ENCODE measurements at places on chromosomes 7 and 10. TPM values are rescaled to one million over a fixed set of nuclear protein-coding genes. Genes with fewer than 3 reads are reported as not detected.

Gene ZNF239
- total RNA-seq: 12.7 TPM

Gene ETV1
- 21.1 TPM for total RNA-seq

Gene GRID1
- not detected for total RNA-seq

Gene PTEN
- total RNA-seq: 38.9 TPM

Gene KCNIP2
- total RNA-seq: not detected

Gene MSMB
- total RNA-seq: not detected

Gene LGI1
- total RNA-seq: not detected

Gene RFC2
- total RNA-seq: 37.8 TPM

Gene ADIRF
- 2.3 TPM for total RNA-seq

Gene SPAM1
- total RNA-seq: not detected

Gene NKX2-3
- not detected for total RNA-seq

Gene MMP21
- not detected for total RNA-seq

Gene FANK1
- 1.9 TPM for total RNA-seq

Gene RAB18
- total RNA-seq: 53.0 TPM

Gene IL15RA
- 1.4 TPM for total RNA-seq

Gene VWDE
- total RNA-seq: 0.18 TPM

Gene CALHM2
- 2.2 TPM for total RNA-seq

DNA sequence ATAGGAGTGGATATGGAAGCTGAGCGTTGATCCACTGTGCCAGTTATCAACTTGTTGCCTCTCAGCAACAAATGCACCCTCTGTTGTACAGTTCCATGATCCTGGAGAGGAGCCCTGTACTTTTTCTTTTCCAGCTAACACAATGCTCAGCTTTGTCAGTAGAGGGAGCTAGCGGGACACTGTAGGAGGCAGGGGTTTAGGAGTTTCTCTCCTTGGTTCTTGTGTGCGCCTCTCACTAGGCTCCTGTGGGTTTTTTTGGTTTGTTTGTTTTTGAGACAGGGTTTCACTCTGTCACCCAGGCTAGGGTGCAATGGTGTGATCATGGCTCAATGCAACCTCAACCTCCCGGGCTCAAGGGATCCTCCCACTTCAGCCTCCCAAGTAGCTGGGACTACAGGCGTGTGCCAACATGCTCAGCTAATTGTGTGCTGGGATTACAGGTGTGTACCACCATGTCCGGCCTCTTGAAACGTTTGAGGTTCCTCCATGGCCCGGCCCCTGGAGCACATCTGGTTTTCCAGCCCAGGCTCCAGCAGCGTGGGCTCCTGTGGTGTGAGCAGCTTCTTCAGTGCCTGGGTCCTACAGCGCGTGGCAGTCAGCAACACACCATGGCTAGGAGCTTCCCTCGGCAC is 12.0 kb upstream of the MARVELD1 start:
- DNase-seq: peak; percentile 77

- no peak for DNase-seq
Observed at GRCh38 chr10:104284846-104285245, 15.9 kb downstream of the GSTO2 start.

GRCh38 chr7:66877577-66878300 is 43.3 kb upstream of the TMEM248 start:
- DNase-seq: peak; percentile 36

DNA sequence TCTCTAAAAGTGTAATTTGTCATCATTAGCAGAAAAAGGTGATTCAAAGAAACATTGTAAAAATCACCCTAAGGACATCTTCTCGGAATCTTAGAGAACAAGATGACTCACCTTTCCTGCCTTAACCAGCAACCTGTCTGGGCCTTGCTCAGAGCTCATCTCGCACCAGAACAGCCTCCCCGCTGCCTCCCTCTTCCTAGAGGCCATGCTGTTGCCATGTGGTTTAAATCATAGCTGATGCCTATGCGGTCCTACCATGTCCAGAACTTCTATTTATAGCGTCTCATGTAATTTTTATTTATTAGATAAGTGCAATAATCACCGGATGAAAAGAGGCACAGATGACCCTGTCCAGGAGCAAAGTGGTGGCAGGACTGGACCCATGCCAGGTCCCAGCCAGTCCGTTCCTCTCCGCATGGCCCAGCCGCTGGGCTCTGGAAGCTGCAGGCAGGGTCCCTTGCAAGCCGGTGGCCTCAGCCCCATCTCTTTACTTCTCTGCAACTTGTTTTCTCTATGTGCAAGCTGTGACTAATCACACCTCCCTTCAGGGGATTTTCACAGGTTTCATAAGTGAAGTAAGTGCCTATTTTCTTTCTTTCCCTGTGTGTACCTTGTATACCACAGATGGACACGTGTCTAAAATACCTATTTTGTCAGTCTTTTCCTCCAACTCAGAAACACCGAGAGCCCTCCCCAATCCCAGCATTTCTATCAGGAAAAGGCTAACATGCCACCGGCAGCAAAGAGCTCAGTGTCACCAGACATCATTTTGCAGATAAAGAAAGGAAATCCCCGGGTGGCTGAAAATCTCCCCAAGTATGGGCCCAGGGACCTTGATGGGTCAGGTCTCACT is 27.1 kb downstream of the KLF6 start:
- DNase-seq: no peak

- no peak for DNase-seq
Observed at GRCh38 chr10:612696-613095, 76.8 kb downstream of the DIP2C start.

- peak; percentile 68 for DNase-seq
Observed at GRCh38 chr7:23467806-23468525, 2.3 kb downstream of the IGF2BP3 start.

GRCh38 chr7:150383710-150384397 is 4.7 kb downstream of the ZNF775 start:
- DNase-seq: no peak

- DNase-seq: no peak
Observed at GRCh38 chr7:96838481-96838880, 128.8 kb upstream of the SEM1 start.

DNA sequence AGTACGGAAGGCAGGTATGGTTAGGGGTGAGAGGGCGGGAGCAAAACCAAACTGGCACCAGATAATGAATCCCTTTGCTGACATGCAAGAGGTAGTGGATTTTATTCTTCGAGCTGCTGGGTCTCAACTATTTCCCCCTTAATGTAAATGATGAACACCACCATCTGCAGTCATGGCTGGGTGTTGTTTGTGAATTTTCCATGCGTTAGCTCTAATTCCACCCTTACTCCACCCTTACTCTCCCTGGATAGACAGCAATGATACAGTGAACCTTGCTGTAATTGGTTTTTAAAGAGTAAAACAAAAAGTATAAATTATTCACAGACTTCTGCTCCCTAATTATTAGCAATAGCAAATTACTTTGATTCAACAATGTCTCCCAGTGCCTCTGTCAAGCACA is 74.5 kb upstream of the PDE1C start:
- DNase-seq: no peak

GRCh38 chr7:94763268-94763667 is 107.3 kb upstream of the SGCE start:
- no peak for DNase-seq

- DNase-seq: peak; percentile 93
Observed at GRCh38 chr10:51832652-51833383, 133.4 kb upstream of the CSTF2T start.

- DNase-seq: no peak
Observed at GRCh38 chr7:67423065-67423464, 426.4 kb downstream of the TYW1 start.

DNA sequence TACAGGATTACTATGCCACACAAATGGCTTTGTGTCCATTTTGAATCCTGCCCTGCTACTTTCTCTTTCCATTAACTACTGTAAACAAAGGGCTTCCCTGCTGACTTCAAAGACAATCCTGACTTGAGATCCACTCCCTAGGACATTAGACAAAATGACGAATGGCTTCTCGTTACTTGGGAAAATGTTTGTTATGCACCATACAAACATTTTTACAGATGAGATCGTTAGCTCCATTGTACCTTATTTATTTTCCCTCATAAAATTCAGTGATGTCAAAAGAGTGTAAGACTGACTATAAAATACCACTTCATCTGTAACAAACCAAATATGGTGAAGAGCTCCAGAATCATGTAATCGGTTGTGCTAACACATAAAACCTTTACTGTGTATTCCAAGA is 121.8 kb downstream of the CD36 start:
- DNase-seq: no peak

GRCh38 chr7:54419209-54419608 is 123.0 kb upstream of the VSTM2A start:
- DNase-seq: no peak

- no peak for DNase-seq
Observed at GRCh38 chr10:26843736-26844135, 17.0 kb downstream of the ABI1 start.

DNA sequence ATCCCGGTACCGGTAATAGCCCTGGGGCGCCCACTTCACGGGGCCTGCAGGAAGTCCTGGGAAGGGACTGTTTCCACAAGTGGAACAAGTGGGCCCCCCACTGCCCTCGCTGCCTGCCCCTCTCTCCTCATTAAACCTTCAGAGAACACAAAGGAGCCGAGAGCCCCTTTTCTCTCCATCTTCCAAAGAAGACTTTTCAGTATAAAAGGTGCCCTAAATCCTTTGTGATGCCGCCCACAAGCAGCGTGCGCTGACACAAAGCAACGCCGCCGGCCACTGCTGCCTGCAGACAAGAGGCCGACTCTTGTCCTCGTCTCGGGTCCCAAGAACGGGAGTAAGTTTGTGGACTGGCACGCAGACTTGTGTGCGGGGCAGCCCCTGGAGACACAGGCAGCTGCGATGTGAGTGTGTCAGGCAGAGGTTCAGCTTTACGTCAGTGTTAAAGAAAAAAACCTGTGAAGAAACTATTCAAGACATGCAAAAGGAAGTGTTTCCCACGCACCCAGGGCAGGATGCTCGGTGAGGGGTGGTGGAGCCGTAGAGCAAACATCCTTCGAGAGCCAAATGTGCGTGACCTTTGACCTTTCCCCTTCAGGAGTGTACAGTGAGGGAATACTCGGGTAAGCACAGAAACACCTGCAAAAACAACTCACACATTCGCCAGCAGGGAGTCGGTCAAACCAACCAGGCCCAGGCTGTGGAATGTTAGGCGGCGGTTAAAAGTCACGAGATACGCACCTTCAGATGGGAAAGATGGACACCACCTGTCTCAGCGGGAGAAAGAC is 118.2 kb downstream of the VIPR2 start:
- no peak for DNase-seq

- DNase-seq: no peak
Observed at GRCh38 chr10:84254552-84255478, 10.0 kb downstream of the RGR start.

DNA sequence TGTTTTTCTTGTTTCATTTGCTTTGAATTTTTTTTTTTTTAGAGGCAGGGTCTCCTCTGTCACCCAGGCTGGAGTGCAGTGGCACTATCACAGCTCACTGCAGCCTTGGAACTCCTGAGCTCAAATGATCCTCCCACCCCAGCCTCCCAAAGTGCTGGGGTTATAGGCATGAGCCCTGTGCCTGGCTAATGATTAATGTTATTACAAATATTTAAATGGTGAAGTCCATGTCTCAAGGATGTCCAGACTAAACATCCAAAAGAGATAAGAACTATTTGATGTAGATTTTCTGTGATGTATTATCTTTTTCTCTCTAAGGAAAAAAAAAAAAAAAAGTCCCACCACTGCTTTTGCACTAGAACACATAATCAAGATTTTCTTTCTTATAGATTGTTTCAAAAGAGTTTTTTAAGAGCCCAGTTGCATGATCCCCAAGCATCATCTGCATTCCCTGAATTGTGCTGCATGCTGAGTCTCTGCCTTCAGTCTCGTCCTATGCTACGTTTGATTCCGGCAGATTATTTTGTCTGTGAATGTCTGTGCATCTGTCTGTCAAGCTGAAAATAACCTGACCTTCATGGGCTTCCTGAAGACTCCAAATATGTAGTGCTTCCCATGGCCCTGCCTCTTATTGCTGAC is 33.4 kb downstream of the MACROH2A2 start:
- no peak for DNase-seq

DNA sequence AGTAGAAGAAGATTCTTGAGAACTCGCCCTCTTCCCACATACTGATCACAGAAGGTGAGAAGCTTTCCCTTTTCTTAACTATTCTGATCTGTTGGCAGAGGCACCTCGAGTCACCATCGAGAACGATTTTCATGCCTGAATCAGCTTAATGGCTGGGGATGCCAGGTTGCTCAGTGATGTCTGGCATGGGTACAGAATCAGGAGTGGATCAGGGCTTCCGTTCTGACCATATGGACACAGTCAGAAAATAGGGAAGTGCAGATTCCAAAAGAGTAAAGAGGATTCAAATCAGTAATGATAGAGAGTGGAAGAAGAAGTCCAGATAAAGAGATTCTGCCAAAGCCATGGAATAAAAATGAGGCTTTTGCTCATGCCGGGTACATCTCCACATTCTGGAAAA is 52.0 kb upstream of the GRB10 start:
- no peak for DNase-seq

GRCh38 chr10:130542761-130543160 is 406.6 kb downstream of the GLRX3 start:
- DNase-seq: no peak

DNA sequence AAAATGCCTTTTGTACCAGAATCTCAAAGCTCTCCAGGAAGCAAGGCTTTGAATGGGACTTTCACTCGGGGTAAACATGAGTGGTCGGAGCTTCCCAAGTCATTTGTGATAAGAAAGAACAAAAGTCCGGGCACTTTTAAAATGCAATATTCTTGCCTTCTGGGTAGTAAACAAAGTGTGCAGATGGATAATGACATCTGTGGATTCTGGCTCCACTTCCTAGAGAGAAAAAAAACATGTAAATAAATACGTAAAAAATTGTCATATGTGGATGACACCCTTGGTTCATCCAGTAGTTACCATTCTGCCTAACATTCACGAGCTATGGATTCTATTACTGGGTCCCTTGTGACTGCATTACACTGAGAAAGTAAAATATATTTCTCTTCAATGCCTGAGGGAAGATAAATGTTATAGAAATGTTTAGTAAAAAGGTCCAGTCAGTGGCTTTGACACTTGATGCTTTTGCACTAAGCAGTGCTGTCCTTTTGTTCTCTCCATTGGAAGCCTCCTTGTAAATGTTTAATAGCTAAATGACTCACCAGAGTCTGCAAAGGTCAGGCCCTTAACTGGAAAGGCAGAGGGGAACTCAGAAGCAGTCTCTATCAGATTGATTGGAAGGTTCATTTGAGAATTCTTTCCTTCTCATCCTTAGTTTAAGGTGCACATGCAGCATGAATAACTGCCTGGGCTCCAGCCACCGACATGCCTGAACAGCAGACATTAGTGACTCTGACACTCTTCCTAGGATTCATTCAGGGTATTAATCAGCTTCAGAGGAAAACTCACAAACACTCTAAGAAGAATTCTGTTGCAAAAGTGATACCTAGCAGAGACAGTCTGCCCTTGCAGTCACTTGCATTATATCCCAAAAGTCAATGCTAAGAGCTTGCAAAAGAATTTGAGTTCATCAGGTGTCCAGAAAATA is 11.7 kb upstream of the EDRF1 start:
- DNase-seq: peak; percentile 35

DNA sequence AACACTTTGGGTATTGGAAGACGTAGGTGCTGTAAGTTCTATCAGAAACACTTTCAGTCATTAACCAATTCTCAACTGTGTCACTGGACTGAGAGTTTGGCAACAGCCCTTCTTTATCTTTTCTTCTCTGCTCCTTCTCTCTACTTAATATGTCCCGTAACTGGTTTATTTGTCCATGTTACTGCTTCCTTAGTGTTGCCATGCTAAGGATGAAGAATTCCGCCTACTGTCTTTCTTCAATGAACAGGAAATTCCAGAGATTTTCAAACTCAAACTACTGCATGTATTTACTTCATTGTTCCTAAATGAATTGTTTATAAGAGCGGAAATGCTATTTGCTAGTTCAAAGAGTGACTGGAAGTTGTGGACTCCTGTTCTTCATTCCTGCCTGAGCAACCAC is 143.7 kb downstream of the TAX1BP1 start:
- peak; percentile 33 for DNase-seq

All from IMR-90 (cell line).